IMR-90 (cell line): ENCODE measurements at places on chromosomes 7 and 10. TPM values are rescaled to one million over a fixed set of nuclear protein-coding genes. Genes with fewer than 3 reads are reported as not detected.

DNA sequence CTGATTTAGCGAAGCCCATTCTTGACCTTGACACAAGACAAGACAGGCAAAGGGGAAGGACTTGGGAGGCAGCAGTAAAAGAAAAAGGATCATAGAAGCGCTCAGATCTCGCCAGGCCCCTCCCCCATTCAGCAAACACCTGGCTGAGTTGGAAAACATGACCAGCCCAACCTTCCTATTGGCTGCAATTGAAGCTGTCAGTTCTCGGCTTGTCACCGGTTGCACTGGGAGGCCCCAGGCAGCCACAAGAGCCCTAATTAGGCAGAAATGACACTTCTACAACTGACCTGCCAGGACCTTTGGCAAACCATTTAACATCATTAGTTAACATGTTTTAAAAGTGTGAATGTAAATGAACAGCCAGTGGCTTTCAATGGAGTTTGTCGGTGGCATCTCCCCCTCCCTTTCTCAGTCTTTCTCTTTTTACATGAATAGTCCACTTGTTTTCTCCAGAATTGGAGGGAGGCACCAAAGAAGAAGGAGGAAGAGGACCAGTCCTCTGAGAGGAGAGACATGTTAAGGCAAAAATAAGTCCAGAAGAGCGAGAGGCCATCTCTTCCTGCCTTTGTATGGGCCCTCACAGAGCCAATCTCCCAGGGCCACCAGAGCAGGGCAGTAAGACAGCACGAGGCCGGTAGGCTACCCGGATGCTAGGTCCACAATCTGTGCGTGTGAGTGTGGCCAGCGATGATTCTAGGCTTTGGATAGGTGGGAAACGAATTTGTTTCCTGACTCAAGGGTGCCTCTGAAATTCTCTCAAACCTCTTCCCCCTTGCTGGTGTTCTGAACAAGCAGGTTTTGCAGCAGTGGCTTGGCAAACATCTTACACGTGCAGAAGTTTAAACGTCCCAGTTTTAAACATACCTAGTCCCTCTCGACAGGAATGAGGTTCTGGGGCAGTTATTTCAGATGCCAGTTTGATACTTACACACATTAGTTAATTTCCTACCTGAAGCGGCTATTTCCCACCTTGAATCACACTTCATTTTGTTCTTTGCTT lies 15.0 kb upstream of the ENO4 start:
- DNase-seq = no peak
- no peaks in the 10 kb centered on the region for H3K36me3 ChIP-seq
- no peak overlapping the region for H3K27ac ChIP-seq

- H3K36me3 ChIP-seq = no peaks in the 10 kb centered on the region
- H3K27me3 ChIP-seq = no peaks in the 10 kb centered on the region
- H3K4me1 ChIP-seq = peaks cover 3% of the 10 kb centered on the region
These were observed 64.6 kb downstream of the KLF6 start for GRCh38 chr10:3720228-3721019.

Gene TAS2R60
- polyA plus RNA-seq = not detected in 2 replicates

Gene RAB18
- polyA plus RNA-seq = 29.1 and 38.8 TPM in 2 replicates

Gene HTR7
- polyA plus RNA-seq = 0.43 and 0.44 TPM in 2 replicates
